ENCODE measurements at places on chromosomes 1 and 21.

- no peak for DNase-seq
Observed at GRCh38 chr1:61604261-61604660, 120.7 kb downstream of the TM2D1 start.

GRCh38 chr21:30719401-30719800 is 824 bp upstream of the KRTAP21-3 start:
- DNase-seq: no peak

- no peak for DNase-seq
Observed at GRCh38 chr1:6923012-6923411, 137.8 kb downstream of the CAMTA1 start.

- DNase-seq: no peak
Observed at GRCh38 chr21:45725844-45726200, 82.3 kb downstream of the PCBP3 start.

DNA sequence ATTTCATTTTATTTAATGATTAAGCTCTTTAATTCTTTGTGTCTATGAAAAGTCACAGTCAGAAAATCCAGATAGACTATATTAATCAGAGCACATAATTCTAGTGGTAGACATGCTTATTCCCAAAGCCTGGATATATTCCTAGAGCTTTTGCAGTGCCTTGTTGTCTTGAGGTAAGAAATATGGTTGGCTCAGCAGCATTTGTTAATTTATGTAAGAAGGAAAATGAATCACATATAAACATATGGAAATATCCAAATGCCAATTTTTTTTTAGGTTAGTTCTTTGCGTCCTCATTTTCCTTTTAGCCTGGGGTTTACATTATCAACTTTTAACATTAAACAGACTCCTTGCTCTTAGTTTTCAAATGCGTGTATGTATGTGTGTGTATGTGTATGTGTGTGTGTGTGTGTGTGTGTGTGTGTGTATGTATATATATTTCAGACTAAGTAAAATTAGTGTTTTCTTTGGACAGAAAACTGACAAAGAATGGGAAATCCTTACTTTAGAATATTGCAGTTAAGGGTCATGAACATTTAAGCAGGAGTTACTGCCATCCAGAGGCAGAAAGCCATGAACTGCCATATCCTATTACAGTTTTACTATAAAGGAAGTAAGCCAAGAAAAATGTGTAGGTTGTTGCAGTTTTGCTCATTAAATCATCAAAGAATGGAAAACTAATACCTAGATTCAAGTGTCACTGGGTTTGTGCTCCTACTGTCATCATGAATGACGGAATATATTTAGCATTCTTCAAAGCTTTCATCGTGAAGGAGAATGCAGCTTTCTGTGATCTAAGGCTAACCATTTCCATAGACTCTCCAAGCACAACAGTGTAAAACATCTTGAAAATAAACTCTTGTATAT is 477.1 kb upstream of the NR5A2 start:
- DNase-seq: no peak

DNA sequence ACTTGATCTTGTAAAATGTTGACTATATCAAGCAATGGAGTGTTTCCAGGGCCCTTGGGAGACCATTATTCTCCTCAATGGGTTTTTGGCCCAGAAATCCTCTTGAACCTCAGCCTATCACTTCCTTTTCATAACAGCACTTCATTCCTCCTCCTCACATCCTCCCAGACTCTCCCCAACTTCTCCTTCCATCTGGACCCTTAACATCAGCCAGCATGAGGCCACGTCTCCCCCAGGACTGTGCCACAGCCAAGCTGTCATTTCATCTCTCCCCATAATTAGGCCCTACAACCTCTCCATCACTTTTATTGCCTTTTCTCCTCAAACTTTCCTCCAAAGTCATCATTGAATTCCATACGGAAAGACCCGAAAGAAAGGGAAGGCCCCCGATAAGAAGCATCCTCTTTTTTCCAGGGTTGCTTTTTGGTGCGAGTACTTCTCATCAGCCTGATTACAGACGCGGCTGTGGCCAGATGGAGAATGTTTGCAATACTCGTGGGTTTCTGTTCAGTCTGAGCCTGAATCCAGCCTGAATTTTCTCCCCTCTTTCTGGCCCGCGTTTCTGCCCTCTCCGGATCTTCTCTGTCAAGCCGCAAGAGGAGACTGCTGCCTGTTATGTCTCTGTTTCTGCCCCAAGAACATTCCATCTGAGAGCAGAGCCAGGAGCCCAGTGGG is 52.7 kb upstream of the SLC25A33 start:
- no peak for DNase-seq

GRCh38 chr1:211520641-211521040 is 28.7 kb upstream of the RD3 start:
- DNase-seq: no peak

- no peak for DNase-seq
Observed at GRCh38 chr21:37758982-37759381, 157.3 kb downstream of the KCNJ6 start.

DNA sequence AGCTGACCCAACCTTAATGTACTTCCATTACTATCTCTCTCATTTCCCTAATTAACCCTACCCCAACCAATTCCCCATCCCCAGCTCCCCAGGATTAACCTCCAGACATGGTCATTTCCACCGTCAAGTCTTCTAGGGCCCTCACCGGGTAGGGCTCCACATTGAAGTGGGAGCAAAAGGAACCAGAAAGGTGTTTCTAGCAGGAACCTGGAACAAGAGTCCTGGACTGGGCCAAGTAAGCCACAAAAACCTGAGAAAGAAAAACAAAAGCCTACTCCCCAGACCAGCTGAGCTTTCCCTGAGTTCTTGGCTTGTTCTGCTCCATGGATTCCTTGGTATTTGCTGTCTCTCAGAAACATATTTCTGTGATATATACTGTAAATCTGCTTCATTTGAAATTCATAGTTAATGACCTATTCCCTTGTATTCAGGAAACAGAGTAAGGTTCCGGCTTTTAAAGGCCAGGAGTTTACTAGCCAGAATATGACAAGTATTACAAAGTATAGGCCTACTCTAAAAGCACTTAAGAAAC is 58.4 kb downstream of the SYF2 start:
- DNase-seq: no peak

GRCh38 chr1:185906186-185906585 is 172.0 kb downstream of the HMCN1 start:
- no peak for DNase-seq

DNA sequence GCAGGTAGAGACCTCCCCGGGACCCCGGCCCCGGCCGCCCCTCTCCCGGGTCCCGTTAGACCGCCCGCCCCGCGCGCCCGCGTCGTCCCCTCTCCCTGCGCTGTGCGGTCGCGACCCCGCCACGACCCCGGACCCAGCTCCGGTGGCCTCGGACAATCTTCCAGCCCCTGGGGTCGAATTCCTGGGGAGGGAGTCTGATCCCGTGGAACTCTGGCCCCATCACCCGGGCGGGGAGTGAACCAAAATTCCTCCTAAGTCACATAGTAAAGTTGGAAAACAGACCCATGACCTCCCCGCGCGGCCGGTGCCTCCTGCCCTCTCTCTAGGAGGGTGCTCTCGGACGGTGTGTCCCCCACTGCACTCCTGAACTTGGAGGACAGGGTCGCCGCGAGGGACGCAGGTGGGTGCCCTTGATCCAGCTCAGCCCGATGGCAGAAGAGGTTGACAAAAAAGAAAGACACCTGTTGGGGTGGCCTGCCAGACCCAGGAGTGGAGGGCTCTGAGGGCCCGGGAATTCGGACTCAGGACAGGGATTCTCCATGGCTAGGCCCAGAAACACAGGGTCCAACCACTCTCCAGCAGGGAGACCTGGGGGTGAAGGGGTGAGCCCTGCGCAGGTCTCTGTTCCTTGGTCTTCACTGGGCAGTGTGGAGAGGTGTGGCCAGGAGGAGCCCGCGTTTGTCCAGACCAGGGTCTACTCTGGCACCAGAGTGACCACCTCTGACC is 451 bp downstream of the ADAMTSL4 start:
- no peak for DNase-seq

Data from activated CD8-positive, alpha-beta memory T cell treated with anti-CD3 and anti-CD28 coated beads for 1 hour (primary cell).